HT1080 (cell line): ENCODE measurements at places on chromosomes 4 and X.

DNA sequence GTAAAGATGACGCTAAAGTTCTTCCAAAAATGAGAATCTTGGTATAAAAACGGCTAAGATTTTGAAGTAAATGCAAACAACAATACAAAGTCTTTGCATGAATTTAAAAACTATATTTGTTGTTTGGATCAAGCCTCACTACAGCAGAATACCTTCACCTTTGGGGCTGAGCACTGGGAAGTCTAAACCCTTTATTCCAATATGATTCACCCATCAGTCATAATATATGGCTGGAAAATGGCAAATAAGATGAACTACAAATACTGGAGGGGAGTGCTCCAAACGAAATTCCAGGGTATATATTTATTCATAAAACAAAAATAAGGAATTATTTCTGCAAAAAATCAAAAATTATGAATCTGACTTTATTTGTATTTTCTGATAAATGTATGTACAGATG, 138.4 kb downstream of the SCFD2 start:
- DNase-seq, result no peak

GRCh38 chrX:10726647-10727046, 106.3 kb upstream of the MID1 start:
- DNase-seq, result peak; percentile 53

GRCh38 chrX:120768681-120769080, 107.0 kb downstream of the CT47B1 start:
- DNase-seq, result peak; percentile 77

DNA sequence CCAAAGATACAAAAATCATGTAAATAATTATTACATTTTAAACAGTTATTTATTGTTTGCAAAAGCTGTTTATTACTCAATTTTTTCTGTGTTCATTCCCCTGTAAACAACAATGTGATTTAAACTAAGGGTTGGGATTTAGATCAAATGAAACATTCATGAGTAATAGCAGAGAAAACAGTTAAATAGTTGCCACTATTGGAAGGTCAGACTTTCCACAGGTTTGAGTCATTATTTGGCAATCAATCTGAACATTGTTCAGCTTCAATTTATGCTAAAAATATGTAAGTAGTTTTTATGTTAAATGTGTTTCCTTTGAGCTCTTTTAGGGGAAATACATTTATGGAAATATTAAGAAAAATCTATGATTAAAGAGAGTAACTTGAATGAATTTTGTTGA, 144.9 kb downstream of the STIM2 start:
- DNase-seq, result peak; percentile 37

DNA sequence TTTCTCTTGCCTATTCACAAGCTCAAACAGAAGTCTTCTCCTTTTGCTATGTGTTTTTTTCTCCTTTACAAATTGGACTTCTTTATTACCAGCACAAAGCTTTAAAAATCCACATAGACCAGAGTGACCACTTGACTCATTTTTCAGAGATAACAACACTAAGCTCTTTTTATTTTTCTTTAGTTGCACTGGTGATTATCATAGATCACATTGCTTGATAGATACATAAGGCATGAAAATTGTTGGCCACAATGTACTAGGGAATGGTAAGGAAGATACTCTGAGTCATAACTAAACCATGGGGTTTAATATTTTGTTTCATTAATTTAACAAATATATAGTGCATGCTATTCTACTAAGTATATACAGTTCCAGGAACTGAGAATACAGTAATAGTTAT, 159.0 kb downstream of the GASK1B start:
- no peak for DNase-seq

DNA sequence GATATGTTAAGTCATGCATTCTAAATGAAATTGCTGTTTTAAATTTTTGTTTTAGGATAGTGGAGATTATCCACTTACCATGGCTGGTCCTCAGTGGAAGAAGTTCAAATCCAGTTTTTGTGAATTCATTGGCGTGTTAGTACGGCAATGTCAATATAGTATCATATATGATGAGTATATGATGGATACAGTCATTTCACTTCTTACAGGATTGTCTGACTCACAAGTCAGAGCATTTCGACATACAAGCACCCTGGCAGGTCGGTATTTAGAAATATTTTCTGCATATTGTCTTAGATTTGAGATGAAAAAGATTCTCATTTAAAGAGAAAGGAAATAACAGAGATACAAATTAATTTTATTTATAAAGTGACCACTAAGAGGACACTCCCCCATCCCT, 83.6 kb downstream of the STAG2 start:
- no peak for DNase-seq

- DNase-seq, result no peak
Observed at GRCh38 chr4:167084321-167084720, 150.0 kb downstream of the SPOCK3 start.

GRCh38 chr4:177461606-177462005, 19.4 kb upstream of the AGA start:
- peak; percentile 15 for DNase-seq

DNA sequence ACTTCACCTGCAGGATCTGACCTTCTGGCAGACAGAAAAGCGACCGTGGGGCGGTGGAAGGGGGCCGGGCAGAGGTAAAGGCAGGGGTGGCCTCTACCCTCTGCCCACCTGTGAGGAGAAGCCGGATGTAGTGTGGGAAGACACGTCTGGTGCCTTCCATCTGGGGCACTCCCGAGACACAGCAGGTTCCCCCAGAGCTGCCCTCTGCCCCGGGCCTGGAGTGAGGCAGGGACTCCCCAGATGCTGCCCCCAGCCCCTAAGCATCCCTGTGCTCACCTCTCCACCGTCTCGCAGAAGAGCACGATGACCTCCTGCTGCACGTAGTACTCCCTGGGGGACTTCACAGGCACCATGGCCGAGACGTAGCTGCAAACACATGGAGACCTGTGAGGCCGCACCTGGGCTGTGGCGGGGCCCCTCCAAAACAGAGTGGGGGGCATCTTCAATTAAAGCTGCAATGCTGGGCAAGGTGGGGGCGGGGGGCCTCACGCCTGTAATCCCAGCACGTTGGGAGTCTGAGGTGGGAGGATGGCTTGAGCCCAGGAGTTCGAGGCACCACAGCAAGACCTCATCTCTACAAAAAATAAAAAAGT, 75.3 kb upstream of the MXD4 start:
- DNase-seq, result no peak

DNA sequence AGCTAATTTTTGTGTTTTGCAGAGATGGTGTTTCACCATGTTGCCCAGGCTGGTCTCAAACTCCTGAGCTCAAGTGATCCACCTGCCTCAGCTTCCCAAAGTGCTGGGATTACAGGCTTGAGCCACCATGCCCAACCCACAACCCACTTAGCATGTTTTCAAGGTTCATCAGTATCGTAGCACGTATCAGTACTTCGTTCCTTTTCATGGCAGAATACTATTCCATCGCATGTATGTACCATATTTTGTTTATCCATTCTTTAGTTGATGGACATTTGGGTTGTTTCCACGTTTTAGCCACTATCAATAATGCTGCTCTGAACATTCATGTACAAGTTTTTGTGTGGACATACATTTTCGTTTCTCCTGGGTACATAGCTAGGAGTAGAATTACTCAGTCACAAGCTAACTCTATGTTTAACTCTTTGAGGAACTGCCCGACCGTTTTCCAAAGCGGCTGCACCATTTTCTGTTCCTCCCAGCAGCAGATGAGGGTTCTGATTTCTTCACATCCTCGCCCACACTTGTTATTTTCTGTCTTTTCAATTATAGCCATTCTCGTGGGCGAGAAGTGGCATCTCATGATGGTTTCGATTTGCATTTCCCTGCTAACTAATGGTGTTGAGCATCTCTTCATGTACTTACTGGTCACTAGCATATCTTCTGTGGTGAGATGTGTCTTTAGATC, 32.5 kb downstream of the MAN2B2 start:
- DNase-seq, result no peak

GRCh38 chr4:122450847-122451246, 5.7 kb downstream of the IL2 start:
- DNase-seq, result peak; percentile 54

- no peak for DNase-seq
Observed at GRCh38 chr4:102492531-102493241, 8.5 kb upstream of the NFKB1 start.

DNA sequence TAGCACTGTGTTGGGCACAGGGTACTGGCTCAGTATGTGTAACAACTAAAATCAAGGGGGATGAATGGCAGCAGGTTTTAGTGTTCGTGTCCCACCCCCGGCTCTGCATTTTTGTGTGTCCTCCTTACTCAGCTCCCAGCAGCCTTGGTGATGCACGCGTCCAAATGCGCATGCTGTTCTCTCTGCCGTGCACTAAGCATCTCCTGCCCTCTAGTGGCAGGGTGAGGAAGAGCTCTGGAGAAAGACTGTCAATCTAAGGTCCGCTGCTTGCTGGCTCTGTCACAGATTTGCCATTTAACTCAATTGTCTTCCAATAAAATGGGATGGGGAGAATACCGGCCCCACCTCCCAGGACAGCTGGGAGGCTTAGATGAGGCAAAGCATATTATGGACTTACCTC, 61.4 kb downstream of the WFS1 start:
- DNase-seq, result peak; percentile 44

- peak; percentile 85 for DNase-seq
Observed at GRCh38 chrX:106802388-106803275, at the start of gene TBC1D8B. TBC1D8B (plus strand) TSS chrX:106802673; CDS start chrX:106802854, 181 bp downstream.

DNA sequence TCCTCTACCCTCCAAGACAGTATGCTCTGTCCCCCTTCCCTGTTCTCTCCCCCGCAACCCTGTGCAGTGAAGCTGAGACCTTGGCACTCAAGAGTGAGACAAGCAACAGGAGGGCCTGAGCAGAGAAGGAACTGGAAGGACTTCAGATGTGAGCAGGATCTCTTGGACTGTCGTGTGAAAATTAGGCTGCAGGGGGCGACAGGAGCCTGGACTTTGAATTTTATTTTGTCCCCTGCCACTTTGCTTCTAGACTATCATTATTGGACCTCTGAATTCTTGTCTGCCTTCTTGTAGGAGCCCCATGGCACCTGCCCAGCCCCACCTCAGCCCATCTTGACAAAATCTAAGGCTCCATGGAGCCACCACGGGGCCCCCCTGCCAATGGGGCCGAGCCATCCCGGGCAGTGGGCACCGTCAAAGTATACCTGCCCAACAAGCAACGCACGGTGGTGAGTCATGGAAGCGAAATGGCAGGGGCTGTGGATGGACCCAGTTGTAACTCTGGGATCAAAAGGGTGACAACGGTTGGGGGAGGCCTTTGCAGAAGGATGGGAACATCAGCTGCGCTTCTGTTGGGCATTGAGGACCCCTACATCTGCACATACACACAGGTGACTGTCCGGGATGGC, 1.7 kb downstream of the ARAF start:
- DNase-seq, result peak; percentile 15

GRCh38 chr4:113950207-113950606, 29.2 kb downstream of the ARSJ start:
- no peak for DNase-seq
